ENCODE measurements at places on chromosomes 2 and 18.

DNA sequence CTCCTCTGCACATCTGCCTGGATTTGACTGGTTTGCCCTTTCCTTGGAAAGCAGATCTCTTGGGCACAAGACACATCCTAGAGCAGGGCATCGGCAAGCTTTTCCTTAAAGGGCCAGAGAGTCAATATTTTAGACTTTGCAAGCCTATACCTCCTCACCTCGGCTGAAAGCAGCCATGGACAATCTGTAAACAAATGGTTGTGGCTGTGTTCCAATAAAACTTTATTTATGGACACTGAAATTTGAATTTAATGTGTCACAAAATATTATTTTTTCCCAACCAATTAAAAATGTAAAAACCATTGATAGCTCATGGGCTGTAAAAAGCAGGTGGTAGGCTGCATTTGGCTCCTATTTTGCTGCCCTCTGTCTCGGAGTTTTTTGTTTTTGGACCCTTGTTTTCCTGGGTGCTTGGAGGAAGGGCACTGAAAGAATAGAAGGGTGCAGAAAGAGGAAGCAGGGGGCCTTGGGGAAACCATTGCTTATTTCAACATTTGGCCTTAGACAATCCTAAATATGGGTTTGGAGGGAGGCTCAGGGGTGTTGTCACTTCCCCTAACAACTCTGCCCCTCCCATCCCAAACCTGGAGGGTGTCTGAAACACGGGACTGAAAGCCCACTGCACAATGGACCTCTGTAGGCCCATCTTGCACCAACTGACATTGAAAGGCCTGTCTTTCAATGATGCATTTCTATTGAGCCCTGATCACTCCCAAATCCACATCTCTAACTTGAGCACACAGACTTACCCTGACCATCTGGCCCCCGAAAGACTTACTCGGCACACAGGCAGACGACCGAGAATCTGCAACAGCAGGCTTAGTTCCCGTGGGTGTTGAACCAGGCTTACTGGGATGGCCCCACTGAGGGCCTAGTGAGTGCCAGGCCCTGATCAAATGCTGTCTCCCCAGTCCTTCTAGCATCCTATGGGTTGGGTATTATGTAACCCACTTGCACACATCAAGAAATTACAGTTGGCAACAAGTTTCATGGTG lies 7.1 kb upstream of the ZFP36L2 start:
- DNase-seq = no peak

- DNase-seq = no peak
These were observed 95.3 kb upstream of the FANCL start for GRCh38 chr2:58336416-58336815.

DNA sequence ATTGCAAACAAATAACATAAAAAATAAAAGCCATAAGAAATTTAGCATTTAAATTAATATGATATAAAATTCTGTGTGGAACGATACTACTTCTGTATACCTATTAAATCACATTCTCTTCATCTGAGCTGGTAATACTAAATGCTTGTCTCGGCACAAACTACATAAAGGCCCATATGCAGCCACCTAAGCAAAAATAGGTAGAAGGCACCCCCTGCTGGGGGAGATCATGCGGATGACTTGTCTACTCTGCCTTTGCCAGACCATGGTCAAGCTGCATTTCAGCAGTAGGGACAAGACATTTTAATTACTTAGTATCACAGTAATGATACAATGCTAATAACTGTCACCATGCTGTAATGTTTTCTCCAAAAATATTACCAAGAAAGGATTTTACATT lies 108.0 kb downstream of the CDH19 start:
- no peak for DNase-seq

- no peak for DNase-seq
These were observed 13.6 kb upstream of the C2orf42 start for GRCh38 chr2:70204452-70204851.

DNA sequence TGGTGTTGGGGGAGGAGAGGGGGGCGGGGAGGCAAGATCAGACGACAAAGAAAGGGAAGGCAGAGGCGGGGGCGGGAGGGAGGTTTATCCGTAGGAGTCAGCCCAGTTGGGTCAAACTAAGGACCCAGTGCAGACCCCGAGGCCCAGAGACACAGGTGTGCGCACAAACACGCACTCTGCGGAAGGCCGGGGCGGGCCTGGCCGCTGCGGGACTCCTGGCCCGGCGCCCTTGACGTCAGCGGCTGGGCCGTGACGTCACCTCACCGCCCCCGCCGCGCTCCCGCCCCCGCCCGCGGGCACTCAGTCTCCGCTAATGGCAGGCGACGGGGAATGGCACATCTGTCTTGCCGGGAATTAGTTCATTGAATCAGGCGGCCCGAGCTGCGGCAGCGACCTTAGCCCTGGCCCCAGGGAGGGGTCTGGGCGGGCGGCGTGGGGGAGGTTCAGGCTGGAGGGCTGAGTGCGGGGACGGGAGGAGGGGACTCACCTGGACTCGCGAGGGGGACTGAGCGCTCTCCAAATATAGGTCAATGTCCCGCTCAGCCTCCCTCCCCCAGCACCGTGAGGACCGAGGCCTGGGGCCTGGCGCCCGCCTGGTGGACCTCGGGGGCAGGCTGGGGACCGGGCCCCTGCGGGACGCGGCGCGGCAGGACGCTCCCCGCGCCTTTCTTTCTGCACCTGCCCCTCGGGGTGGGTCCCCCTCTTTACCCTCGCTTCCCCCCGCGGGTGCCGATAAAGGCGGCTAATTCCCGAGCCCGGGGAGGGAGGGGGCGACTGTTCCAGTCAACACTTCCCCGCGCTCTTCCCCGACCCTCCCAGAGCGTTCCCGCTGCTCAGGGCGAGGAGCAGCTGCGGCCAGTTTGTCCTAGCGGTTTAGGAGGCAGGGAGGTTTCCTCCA lies 15.5 kb upstream of the ECEL1 start:
- DNase-seq = no peak

DNA sequence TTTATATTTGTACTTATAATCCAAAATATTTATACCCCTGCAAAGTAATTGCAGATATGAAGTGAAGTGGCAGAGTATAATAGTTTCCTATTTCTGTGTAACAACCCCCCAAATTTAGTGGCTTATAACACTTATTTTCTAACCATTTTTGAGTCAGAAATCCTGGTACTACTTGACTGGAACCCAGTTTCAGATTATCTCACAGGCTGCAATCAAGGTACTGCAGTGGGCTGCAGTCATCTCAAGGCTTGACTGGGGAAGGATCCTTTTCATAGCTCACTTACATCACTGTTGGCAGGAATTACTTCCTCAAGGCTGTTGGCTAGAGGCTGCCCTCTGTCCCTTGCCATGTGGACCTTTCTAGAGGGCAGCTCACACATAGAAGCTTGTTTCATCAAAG lies 558.2 kb upstream of the PKDCC start:
- no peak for DNase-seq

GRCh38 chr2:65349863-65350262 lies 82.5 kb downstream of the SPRED2 start:
- no peak for DNase-seq

DNA sequence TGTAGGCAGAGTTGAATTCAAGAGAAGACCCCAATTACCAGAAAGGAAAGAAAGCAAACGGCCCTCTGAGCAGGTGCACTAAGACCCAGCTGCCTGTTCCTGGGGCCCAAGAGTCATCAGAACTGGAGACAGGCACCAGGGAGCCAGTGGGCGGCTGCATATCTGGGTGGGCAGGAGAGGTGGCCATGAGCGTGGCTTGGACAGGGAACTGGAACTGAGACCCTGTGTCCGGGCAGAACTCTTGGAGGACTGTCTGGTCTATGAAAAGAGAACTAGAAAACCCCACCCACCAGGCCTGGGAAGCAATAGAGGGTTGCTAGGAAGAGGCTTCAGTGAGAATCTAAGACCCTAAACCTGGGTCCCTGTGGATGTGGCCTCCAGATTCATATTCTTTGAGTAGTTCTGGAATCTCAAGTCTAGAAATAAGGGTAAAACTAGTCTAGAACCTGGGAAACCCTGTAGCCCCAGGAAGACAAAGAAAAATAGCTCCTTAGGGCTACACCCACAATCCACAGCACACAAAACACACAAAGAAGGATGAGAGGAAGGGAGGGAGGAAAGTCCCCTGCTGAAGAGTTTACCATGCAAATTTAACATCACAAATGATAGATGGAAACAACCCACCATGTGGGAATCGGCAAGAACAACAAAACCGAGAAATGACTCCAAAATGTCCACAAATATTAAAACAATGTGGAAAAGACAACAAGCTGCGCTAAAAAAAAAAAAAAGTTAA lies 147.0 kb downstream of the HDAC4 start:
- peak; percentile 71 for DNase-seq

DNA sequence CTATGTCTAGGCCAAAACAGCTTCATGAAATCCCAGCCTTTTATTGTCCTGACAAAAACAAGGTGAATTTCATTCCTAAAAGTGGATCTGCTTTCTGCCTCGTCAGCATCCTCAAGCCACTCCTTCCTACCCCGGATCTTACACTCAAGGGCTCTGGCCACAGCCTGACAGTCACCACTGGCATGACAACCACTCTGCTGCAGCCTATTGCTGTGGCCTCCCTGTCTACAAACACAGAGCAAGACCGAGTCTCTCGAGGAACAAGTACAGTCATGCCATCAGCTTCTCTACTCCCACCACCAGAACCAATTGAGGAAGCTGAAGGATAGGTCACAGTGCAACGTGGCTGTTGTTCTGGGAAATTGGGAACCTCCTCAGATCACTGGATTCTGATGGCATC lies 106.1 kb downstream of the ICA1L start:
- no peak for DNase-seq

GRCh38 chr2:195505701-195506100 lies 151.3 kb upstream of the SLC39A10 start:
- DNase-seq = no peak

DNA sequence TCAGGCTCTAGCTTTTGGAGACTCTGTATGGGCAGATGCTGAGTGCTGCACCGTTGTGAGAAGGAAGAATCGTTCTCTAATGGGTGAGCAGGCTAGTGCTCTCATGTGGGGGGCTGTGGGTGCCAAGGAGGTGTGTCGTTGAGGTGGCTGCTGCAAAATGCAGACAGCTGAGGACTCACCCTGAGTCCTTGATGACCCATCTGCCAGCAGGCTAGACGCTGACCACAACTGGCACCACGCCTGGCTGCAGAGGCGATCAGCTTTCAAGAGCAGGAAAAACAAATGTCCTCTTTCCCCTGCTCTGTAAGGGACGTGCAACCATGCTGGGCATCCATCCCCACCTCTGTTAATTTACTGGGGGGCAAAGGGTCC lies 48.2 kb downstream of the HAUS1 start:
- no peak for DNase-seq

GRCh38 chr2:88810488-88810887 lies 119.0 kb downstream of the RPIA start:
- no peak for DNase-seq
